ENCODE measurements at places on chromosomes 4 and X. TPM values are rescaled to one million over a fixed set of nuclear protein-coding genes. Genes with fewer than 3 reads are reported as not detected.

Gene PJA1
- 16.0 TPM for total RNA-seq

DNA sequence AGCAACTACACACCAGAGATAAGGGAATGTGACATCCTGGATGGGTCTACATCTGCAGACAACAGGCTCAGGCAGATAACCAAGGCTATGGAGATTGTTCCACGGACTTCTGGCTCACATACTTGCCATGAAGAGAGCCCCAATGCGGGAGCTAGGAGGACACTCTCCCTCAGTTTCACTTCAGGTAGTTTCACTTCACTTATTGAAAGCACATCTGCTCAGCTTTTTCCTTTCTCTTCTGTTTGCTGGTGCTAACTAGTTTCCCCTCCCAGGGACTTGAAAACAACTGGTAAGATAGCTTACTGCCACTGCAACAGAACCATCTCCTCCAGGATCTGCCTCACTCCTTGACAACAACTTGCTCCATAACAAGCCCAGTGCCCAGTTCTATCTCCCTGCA lies 1.4 kb upstream of the CT47C1 start:
- no peak for DNase-seq

GRCh38 chrX:10064736-10065135 lies 92.0 kb upstream of the CLCN4 start:
- DNase-seq: no peak

DNA sequence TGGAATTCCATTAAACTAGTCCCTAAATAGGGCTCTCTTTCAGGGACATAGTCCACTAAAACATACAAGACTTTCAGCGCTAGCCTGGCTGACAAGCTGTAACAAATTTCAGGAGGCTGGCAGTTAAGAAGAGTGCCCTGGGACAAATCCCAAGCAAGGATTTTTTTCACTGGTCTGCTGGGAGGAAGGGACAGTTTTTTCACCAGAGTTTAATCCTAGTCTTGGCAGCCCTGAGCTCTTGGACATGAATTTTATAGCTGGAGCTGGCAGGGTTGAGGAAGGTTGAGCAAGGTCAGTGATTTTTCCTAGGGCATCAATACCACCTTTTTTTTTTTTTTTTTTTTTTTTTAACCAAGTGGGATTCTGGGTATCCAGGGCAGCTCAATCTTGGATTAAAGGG lies 184.4 kb downstream of the SH2D1A start:
- DNase-seq: no peak

- no peak for DNase-seq
These were observed 257.5 kb upstream of the FAT1 start for GRCh38 chr4:186981161-186981560.

Gene CLDN2
- not detected for total RNA-seq

DNA sequence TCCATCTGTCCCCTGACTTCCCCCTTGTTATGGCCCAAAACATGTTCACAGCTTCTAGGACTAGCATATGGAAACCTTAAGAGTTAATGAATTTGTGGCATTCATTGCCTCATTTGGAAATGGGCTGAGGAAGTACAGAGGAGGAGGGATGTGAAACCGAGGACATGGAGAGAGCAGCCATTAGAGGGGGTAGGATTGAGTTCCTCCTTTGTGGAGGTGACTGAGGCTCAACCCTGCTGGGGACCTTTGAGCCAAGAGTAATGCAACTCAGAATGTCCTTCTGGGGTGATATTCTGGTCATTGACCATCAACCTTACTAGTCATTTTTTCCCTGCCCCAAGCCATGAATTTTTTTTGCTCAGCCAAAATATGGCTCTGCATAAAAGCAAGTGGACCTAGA lies 109.4 kb downstream of the ZNF518B start:
- DNase-seq: no peak
